ENCODE measurements at places on chromosomes 4 and X. TPM values are rescaled to one million over a fixed set of nuclear protein-coding genes. Genes with fewer than 3 reads are reported as not detected.

GPR119 gene
- total RNA-seq: not detected

DNA sequence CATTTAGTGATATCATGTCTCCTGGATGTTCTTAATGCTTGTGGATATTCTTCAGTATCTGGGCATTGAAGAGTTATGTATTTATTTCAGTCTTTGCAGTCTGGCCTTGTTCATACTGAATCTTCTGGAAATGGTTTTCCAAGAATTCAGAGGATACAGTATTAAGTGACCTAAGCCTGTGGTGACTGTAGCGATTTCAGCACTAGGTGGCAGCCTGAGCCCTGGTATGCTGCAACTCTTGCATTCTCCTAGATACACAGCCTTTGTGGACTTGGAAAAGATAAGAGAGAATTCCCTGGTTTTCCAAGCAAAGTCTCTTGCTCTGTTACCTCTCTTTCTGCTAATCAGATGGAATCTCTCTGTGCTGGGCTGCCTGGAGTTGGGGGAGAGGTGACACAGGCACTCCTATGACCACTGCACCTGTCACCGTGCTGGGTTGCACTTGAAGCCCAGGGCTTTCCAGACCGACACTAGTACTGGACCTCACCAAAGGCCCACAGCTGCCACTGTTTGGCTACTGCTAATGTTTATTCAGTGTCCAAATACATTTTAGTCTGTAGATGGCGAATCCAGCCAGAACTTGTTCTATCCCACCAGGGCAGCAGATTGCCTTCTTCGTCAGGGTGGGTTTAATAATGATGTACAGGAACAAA lies 19.3 kb upstream of the SPIN2A start:
- DNase-seq: no peak

DNA sequence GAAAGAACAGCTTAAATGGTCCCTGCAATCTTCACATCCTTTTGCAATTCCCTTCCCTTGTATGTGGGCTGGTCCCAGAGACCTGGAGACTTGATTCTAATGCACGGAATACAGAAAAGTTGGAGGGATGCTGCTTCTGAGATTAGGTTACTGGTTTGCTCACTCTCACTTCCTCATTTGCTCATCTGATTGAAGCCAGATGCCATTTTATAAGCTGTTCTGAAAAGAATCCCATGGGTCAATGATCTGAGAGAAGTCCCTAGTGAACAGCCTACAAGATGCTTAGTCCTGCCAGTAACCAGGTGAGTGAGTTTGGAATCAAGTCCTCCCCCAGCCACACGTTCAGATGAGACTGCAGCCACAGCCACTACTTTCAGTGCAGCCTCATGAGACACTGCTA lies 35.9 kb downstream of the MAGEA1 start:
- DNase-seq: no peak

GC gene
- total RNA-seq: not detected

- no peak for DNase-seq
Observed at GRCh38 chrX:39492497-39493162, 605.1 kb downstream of the BCOR start.

- no peak for DNase-seq
Observed at GRCh38 chrX:24934279-24934678, 81.5 kb downstream of the ARX start.

GRCh38 chrX:83469551-83469950 lies 38.5 kb upstream of the POU3F4 start:
- no peak for DNase-seq

PABPC1L2B gene
- not detected for total RNA-seq

GRCh38 chr4:153062652-153063168 lies 126.6 kb downstream of the FHDC1 start:
- DNase-seq: no peak

- DNase-seq: no peak
Observed at GRCh38 chrX:107454302-107454701, 4.8 kb downstream of the FRMPD3 start.

DNA sequence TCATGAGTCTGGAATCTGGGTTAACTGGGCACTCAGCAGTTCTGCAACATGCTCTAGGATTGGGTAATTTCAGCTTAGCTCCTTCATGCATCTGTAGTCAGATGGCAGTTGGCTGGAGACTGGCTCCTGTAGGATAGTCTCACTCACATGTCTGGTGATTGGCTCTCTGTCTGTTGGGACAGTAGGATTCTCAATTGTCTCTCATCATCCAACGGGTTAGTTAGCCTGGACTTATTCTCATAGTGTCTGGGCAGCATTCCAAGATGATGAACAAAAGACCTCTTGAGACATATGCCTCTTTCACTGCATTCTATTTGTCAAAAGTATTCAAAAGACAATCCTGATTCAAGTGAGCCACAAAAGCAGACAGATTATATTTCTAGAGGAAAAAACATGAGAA lies 795.6 kb upstream of the GALNTL6 start:
- DNase-seq: no peak

NRK gene
- total RNA-seq: 2.1 TPM

GRCh38 chr4:1904042-1904441 lies 32.8 kb downstream of the NSD2 start:
- DNase-seq: no peak

GRCh38 chr4:73308286-73308685 lies 49.7 kb upstream of the ANKRD17 start:
- no peak for DNase-seq

GRCh38 chr4:162682651-162683050 lies 484.0 kb downstream of the NAF1 start:
- no peak for DNase-seq

IL13RA2 gene
- total RNA-seq: not detected

DNA sequence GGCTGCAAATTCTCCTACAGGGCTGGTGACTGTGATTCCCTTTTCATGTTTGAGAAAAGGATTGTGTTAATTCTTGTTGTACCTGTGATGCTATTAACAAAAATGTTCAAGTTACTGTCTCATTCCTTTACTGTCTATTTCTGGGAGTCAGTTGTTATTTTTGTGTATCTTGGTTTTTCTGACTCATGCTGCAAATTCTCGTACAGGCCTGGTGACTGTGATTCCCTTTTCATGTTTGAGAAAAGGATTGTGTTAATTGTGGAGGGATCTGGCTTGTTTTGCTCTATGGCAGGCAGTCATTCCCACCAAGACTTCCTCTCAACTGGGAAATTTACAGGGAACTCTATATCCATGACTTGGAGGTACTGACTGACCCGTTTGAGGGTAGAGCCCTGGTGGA lies 693.4 kb upstream of the INTU start:
- no peak for DNase-seq

GRCh38 chrX:11197671-11198070 lies 86.5 kb downstream of the HCCS start:
- no peak for DNase-seq

ARX gene
- not detected for total RNA-seq

- no peak for DNase-seq
Observed at GRCh38 chr4:5927747-5928146, 34.9 kb upstream of the CRMP1 start.

- no peak for DNase-seq
Observed at GRCh38 chr4:152817331-152817730, 37.6 kb downstream of the ARFIP1 start.

AR gene
- total RNA-seq: 23.9 TPM

COX7B gene
- total RNA-seq: 1,849 TPM

GRCh38 chr4:25523405-25523804 lies 132.2 kb upstream of the SLC34A2 start:
- DNase-seq: no peak

DNA sequence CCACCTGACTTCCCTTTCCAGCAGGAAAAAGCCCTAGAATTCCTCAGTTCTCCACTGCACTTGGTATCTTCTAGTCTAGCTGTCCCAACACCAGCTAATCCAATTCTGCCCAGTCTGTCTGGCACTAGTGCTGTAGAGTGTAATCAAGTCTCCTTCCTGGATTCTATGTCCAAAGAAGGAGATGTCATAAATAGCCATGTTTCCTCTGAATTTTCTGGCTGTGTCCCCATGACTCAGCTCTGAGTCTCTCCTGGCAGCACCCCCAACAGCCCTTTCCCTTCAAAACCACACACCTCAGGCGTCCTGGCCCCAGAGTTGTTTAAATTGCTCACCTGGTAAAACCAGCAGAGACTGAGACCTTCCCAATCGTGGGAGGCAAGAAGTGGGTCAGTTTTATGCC lies 197.2 kb downstream of the GRXCR1 start:
- no peak for DNase-seq

DNA sequence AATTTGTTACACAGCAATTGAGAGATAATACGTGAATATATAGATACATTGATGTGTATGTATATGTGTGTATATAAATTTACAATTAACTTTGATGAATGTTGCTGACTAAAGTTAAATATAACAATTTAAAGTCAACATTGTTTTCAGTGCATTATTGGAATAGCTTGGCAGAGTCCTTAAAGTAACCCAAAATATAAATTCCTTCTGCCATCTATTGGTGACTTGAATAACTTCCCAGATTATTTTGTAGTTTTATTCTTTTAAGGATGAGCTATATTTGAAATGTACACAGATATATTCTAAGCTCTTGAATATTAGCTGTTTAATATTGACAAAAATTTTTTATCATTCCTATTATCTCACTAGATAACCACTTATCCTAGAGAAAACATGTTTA lies 298.2 kb upstream of the FSTL5 start:
- DNase-seq: no peak

CFI gene
- 11.5 TPM for total RNA-seq

ZNF718 gene
- 6.3 TPM for total RNA-seq

DNA sequence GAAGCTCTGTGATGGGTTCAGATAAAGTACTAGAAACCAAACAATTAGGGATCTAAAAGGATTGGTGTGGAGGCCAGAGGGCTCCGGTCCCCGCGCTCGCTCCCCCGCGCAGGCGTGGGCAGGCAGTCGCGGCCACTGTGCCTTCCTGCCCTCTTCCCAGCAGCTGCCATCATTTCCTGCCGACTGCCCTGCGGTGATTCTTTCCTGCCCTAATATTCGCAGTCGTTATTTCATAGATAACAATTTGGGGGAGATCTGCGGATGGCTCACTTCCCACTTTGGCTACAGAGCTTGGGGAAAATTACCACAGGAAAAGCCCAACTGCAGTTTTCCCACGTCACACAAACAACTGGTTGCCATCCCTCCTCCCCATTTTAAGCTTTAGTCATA lies 2.2 kb downstream of the GRIA2 start:
- DNase-seq: no peak

Measured in Right ventricle myocardium inferior (tissue), 1 donor.